ENCODE measurements at places on chromosomes 6 and 20.

GRCh38 chr6:88287696-88288095, 121.5 kb upstream of the CNR1 start:
- no peak for DNase-seq

GRCh38 chr6:71533939-71534379, 245.3 kb downstream of the OGFRL1 start:
- no peak for DNase-seq

GRCh38 chr20:44419131-44419844, 56.4 kb upstream of the TTPAL start:
- DNase-seq = no peak

- DNase-seq = no peak
Measured at GRCh38 chr6:122198922-122199321, 200.5 kb upstream of the HSF2 start.

GRCh38 chr6:163643866-163644265, 229.3 kb downstream of the QKI start:
- DNase-seq = no peak

GRCh38 chr20:2874456-2874855, 1.2 kb downstream of the PTPRA start:
- DNase-seq = no peak

GRCh38 chr6:130906736-130907381, 79.7 kb downstream of the SMLR1 start:
- DNase-seq = peak; percentile 6

DNA sequence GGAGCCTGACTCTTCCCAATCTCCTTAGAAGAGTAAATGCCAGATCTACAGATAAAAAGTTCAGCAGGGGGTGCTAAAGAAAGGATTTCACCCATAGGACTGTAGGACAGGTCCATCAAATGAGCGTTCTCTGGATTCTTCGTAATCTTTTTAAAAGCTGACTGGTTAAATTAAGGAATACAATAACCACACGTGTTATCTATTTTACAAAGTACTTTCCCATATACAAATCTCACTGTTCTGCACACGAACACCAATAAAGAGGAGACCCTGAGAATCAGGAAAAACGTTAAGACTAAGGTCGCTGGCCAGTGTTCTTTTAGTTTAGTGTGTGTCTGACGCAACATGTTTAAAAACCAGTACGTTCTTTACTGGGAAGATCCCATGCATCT, 542 bp downstream of the TUBE1 start:
- DNase-seq = peak; percentile 71

DNA sequence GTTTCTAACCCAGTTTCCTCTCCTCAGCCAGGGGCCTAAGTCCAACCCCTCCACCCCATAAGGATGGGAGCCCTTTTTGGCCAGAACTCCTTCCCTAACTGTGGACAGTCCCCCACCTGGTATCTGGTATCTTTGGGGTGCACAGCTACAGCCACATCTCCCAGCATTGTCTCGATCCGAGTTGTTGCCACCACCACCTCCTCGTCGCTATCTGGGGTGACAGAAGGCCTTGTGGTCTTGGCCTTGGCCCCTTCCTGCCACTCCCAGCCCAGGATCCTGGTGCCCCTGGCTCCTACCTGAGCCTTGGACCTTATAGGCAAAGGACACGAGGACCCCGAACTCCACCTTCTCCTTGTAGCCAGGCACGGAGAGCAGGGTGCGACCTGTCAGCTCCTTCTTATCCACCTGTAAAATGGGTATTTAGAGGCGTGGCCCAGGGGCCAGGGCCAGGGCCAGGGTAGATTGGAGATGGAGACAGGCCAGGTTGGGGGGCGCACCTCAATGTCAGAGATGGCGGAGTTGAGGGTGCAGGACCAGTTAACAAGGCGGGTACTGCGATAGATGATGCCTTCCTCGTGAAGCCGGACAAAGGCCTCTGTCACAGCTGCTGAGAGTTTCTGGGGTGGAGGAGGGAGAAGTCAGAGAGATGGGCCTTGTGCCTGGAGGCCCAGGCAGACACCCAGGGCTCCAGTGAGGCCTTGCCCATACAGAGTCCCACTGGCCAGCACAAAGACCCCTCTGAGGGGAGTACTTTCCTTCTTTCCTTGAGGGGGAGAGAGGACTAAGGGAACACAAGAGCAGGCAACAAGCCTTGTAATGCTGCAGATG, 7.2 kb upstream of the VWA7 start:
- DNase-seq = no peak

GRCh38 chr20:54284928-54285704, 77.2 kb downstream of the PFDN4 start:
- peak; percentile 64 for DNase-seq

DNA sequence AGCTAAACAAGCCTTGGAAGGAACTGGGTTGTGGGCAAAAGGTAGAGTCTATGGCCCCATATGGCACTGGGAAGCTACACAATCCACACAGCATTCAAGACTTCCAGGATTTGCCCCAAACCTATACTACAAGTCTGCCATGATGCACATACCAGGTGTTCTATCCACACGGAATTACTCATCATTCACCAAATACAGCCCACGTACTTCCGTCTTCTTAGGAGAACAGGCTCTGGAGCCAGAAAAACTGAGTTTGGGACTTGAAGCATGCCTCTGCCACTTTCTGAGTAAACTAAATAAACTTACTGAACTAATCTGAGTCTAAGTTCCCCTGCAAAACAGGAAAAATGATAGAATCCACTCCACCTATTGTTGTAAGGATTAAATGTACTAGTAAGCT, 28.6 kb downstream of the RIMS4 start:
- DNase-seq = no peak

DNA sequence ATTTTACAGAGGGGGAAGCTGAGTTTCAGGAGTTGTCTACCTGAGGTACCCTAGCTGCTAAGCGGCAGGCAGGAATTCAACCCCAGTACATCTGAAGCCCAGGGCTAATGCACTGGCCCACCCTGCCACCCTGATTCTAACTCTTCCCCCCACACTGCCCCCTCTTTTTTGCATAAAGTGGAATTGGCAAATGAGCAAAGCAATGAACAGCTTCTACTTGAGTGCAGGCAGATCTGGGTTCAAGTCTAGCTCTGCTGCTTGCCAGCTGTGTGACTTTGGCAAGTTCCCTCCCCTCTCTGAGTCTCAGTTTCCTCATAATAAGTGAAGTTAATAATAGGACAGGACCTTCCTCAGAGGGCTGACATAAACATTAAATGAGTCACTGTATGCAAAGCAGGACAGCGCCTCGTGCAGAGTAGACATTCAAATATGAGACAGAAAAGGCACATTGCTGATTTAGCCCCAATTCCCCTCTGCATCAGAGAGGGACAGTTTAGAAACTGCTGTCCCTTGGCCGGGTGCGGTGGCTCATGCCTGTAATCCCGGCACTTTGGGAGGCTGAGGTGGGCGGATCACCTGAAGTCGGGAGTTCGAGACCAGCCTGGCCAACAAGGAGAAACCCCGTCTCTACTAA, 4.7 kb downstream of the ADA start:
- peak; percentile 49 for DNase-seq

DNA sequence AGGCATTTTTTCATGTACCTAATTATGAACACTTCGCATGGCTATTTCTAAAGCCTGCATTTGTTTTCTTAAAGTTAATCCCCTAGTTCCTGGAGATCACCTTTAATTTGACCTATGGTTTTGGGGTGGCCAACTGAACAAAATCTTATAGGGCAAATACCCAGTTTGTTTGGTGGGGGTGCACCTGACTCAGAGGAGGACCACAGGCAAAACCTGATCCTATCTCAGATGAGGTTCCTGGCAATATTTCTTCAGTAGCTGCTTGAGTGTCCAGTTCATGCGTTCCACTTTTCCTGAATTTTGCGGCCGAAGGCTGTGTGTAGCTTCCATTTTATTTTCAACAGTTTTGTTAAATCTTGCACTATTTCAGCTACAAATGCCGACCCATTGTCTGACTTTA, 10.3 kb upstream of the GMPR start:
- no peak for DNase-seq

DNA sequence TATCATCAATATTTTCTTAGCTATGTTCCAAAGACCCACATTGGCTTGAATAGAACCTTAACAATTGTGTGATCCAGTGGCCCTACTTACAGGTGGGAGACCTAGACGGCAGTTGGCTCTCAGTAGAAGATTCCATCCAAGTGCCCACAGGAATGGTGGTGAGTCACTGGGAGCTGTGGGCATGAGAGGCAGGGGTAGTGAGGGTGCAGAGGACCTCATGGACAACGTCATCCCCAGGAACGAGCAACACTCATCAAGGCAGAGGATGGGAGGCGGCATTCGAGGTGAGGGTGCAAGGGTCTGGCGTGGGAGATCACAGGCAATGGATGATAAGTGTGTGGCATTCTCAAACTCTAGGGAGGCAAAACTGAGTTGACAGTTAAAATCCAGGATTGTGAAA, 17.5 kb upstream of the SPO11 start:
- DNase-seq = no peak

GRCh38 chr6:19167251-19167650, 669.9 kb upstream of the ID4 start:
- no peak for DNase-seq

DNA sequence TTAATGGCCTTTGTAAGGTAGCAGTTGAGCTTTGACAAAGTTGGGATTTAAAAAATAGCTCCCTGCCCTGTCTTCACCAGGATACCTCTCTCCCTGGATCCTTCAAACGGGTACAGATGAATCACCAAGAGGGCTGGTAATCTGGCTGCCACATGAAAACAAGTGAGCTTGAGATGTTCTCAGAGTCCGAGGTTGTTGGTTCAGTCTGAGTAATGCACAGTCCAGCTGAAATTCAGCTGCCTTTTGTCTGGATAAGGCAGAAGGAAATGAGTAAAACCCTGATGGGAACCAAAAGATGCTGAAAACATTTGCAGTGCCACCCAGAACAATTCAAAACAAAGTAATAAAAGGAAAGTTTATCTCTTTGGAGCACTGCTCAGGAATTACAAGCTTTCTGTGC, 86.8 kb downstream of the GJA1 start:
- DNase-seq = peak; percentile 82

DNA sequence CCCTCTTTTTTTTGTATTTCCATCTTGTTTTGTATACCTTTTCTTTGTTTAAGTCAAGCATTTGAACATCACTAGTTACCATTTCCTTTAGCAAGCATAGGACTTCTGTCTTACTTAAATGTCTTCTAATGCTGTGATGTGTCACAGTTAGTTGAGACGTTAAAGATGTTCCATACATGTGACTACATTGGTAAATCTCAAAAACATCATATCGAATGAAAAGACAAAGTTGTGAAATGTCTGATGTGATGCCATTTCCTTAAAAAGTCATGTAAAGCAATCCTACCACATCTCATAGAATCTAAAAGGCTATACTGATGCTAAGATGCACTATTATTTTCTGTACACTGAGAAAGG, 26.8 kb downstream of the SLC16A10 start:
- DNase-seq = no peak

DNA sequence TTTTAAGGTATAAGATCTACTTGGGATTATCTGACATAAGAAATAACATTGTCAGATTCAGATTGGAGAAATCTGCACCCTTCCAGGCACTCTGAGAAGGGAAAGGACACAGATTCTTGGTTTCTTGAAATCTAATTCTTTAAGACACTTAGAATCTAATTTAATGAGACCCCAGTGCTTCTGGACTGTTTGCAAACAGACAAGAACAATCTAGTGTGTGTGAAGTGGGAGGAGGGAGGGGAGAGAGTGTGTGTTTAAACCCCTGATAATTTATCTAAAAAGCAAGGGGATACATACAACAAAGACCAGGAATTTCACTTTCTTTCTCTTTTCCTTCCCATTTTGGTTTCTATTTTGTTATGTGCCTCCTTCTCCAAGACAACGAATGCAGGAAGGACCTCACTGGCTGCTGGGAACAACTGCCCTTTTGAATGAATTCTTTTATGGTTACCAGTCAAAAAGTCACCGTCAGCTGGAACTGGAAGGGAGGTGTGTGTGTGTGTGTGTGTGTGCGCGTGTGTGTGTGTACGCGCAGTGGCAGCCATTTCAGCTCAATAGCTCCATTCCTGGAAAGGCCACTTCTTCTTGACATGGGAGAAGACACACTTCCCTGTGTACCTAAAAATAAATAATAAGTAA, 129.4 kb downstream of the BCAS1 start:
- DNase-seq = peak; percentile 65

Measured in foreskin keratinocyte (primary cell).